ENCODE measurements at places on chromosomes 4 and X.

- DNase-seq, result no peak
These were observed 225.2 kb downstream of the ADGRL3 start for GRCh38 chr4:61425315-61425714.

- no peak for DNase-seq
These were observed 544.0 kb upstream of the ADGRL3 start for GRCh38 chr4:60656171-60656570.

- no peak for DNase-seq
These were observed 2050.7 kb downstream of the ARAP2 start for GRCh38 chr4:34193451-34194154.

DNA sequence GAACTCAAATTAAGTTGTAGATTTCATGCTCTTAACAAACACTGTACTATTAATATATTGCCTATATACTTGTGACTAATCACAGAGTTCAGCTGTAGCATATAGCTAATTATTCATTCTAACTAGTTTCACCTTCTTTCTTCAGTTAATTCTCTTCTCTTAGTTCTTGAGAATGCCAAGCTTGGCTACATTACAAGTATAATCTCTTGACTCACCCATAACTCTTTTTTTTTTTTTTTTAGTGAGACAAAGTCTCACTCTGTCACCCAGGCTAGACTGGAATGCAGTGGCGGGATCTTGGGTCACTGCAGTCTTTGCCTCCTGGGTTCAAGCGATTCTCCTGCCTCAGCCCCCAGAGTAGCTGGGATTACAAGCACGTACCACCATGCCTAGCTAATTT, 5.4 kb downstream of the KLHL5 start:
- DNase-seq, result no peak

Measured in T follicular helper cell (primary cell).